ENCODE measurements at places on chromosomes 16 and 17.

- no peak for DNase-seq
Measured at GRCh38 chr16:88398170-88398873, 15.6 kb downstream of the ZNF469 start.

DNA sequence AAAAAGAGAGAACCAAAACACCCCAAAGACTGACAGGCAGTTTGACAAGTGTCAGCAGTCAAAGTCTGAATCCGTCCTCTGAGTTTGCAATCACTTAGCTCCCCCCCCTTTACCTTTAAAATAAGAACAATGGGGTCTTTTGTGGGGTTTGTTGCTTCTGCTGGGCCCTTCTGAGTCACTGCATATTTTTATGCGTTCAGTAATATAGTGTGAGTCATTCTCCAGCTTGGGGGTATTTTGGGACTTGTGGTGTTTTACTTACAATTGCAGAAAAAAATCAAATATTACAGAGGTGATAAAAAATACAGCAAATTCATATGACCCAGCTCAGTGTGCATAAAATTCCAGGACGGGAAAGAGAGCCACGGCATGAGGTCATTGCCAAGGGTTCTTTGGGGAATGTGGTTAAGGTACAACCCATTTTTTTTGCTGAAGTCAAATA lies 120.1 kb downstream of the CYLD start:
- peak; percentile 86 for DNase-seq

GRCh38 chr16:81445966-81446906 lies 1.6 kb downstream of the CMIP start:
- DNase-seq = peak; percentile 50

GRCh38 chr17:39175695-39176093 lies 9.7 kb upstream of the ARL5C start:
- DNase-seq = no peak

- DNase-seq = no peak
Measured at GRCh38 chr16:50889276-50889675, 147.4 kb downstream of the CYLD start.

DNA sequence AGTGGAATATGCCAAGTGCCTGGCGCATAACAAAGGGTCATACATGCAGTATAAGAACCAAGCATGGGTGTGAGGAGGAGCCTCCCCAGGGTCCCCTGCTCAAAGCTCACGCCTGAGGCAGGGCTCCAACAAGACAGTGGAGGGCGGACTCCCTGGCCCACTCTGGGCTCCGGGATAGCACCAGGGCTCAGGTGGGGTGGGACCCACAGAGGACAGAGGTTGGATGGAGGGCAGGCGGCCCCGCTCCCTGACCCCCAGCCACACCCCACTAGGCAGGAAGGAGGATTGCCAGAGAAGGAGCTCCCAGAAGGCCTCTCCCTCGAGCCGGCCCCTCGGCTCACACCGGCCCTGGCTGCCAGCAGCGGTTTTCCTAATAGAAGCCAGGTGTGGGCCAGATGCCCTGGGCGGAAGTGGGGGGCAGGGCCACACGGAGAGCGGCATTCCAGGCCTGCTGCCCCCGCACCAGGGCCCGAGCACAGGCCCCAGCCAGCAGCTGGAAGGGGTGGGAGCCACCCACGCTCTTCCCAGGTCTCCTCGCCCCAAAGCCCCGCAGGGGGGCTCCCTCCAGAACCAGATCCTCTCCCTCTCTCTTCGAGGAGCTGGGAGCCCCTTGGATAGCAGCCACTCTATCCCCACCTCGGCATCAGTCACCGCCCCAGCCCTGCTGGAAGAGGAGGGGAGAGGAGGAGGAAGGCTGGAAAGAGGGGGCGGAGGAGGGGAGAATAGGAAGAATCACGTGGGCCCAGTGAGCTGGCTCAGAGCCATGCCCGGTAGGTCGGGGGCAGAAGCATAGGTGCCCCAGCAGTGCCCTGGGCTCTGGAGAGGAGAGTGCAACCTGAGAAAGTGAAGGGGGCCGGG lies 21.0 kb downstream of the VASN start:
- peak; percentile 96 for DNase-seq

DNA sequence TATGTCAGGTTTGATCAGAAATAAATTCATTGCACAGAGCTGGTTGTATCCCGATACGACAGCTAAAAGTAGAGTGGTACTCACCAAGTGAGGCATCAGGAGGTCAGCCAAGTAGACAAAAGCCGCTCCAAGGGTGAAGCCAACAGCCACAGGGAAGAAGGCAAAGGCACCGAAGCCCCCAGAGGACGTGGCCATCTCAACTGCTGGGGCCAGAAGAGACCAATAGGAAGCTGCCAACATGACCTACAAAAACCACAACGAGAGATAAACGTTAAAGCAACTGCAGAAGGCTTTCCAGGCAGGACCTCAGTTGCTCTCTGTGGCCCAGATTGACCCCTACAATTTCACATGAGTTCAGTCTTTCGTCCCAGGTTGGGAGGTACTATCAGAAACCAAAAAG lies 61.0 kb downstream of the SLC39A11 start:
- DNase-seq = no peak

DNA sequence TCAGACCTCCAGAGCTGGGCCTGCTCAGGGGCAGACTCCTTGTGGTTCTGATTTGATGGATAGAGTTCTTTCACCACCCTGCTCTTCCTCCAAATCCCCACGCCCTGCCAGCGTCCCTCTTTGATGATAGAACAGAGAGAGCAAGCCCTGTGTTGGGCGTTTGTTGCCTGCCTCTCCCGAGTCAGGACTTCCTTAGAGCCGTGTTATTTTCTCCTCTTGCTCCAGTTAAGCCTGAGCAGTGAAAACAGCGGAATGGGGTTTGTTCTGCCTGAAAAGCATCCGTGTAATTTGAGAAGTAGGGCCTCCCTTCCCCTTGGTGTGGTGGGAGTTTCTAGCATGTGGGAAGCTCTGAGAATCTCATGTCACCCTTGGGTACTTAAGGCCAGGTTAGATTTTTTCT lies 22.1 kb downstream of the TMEM94 start:
- peak; percentile 9 for DNase-seq

GRCh38 chr17:38464723-38465390 lies 36.6 kb downstream of the ARHGAP23 start:
- peak; percentile 92 for DNase-seq

DNA sequence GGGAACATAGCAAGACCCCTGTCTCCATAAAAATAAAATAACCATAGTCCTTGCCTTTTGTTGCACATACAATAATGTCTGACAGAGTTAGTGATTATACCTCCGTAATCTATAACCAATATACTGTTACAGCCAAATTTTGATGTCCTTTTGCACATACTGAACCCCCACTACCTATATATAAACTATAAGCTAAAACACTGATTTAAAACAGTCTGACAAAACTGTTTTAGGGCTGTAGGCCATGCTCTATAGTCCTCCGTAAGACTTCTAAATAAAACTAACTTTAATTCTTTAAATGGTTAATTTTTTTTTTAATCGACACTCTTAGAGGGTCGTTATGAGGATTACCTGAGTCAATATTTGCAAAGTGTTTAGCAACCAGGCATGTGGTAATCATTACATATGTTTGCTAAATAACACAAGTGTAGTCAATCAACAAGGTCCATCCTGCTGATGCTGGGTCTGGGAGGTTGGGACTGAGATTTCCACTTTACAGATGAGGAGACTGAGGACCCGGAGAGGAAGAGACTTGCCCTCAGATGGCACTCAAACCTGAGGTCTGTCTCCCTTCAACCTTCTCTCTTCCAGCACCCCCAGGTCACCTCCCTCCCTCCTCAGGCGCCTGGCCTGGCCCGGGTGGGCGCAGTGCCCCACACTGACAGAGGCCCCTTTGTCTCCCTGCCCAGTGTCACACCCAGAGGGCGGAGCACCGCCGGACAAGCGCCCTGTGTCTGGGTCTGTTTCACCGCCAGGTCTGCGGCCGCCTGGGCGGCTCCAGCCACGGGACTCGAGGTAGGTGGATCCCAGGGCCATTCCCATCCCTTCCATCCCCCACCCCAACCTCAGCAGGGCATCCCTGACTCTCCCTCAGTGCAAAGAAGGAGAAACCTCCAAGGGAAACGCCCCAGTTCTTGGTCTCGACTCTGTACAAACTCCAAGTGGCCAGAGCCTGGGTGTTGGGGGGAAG lies 10.3 kb downstream of the ZNF385C start:
- DNase-seq = no peak

- no peak for DNase-seq
Measured at GRCh38 chr17:46776298-46777005, 42.0 kb downstream of the WNT3 start.

DNA sequence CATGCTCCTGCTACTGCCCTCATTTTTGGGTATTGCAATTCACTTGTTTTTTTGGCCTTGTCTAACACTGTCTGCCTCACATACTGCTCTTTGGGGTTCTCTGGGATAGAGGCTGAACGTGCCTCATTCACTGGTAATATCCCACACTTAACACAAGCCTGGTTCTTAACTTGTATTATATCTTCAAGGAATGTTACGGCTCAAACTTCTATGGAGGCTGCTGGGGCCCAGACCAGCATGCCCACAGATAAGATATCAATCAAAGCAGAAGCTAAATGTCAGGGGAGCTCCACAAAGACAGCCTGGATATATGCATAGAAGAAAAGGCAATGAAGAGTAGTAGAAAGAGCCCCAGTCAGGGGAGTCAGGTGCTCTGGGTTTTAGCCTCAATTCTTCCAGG lies 103.5 kb downstream of the WSCD1 start:
- no peak for DNase-seq

DNA sequence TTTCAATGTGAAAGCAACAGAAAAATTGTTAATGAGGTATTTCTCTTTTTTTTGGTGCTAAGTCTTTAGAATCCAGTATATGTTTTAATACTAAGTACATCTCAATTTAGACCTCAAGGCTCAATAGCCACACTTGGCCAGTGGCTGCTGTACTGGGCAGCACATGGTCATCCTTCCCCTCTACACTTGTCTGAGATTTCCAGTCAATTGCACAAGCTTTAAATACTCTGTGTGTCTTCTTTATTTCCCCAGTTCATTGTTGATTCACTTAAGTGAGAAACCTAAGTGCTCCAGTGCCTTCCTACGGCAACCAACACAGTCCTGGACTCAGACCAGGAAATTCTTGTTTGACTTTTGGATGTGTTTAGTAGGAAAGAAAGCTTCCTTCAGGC lies 62.2 kb downstream of the TNRC6C start:
- DNase-seq = peak; percentile 20

GRCh38 chr17:15112846-15113617 lies 152.1 kb downstream of the PMP22 start:
- DNase-seq = peak; percentile 54

DNA sequence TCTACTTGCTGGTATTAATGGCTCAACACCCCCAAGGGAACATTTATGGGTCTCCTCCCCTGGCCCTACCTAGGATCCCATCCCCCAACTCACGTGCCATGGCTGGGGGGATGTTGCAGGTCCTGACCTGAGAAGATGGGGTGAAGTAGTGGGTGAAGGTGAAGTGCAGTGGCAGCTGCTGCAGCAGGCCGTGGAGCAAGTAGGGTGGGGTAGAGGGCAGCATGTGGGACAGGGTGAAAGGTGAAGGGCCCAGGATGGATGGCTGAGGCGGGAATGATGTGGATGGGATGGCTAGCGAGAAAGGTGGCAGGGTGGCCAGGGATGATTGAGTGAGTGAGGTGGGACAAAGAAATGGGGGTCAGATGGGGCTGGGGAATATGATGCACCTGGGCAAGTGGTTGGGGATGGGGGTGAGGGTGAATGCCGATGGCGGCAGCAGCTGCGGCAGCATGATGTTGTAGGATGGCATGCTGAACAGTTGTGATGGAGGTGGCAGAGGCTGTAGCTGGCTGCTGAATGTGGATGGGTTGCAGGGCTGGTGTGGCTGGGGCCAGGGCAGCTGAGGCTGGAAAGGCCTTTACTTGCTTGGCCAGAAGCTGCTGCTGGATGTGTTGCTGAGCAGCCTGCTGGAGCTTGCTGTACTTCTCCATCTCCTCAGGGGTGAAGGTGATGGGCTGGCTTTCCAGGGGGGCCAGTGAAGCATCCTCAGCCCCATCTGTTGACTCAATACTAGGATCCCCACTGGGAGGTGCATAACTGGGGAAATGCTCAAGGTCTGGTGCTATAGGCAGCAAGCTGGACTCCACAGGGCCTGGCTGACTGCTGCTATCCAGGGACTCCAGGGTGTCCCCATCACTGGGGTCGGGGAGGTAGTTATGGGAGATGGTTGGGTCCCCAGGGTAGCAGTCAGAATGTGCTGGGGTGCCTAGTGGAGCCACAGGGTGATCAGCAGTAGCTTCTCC lies 8.3 kb upstream of the ITGA2B start:
- DNase-seq = no peak

DNA sequence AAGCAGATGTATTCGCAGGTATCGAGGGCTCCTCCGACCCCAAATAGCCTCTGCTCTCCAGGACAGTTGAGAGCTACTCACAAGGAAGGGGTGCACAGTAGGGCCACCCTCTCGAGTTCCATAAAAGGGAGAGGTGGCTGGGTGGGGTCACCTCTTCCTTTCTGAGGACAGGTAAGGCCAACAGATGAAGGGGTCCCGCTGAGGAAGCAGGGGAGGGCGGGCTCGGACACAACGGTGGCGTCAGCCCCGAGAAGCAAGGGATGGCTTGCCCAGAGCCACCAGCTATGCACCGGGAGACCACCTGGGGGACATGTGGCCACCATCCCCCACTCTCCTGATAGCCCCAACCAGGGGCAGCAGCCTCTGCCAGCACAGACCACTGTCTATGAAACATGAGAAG lies 15.1 kb upstream of the CYTH1 start:
- DNase-seq = no peak

- no peak for DNase-seq
Measured at GRCh38 chr17:65947831-65948230, 244.1 kb downstream of the CEP112 start.

DNA sequence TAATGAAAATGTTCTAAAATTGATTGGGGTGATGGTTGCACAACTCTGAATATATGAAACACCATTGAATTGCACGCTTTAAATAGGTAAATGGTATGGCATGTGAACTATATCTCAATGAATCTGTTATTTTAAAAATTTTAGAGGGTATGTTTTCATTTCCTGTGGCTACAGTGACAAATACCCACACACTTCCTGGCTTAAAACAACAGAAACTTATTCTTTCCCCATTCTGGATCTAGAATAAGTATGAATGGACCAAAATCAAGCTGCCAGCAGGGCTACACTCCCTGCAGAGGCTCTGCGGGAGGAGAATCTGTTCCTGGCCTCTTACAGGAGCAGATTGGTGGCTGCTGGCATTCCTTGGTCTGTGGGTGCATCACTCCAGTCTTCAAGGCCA lies 11.3 kb upstream of the PECAM1 start:
- DNase-seq = no peak

DNA sequence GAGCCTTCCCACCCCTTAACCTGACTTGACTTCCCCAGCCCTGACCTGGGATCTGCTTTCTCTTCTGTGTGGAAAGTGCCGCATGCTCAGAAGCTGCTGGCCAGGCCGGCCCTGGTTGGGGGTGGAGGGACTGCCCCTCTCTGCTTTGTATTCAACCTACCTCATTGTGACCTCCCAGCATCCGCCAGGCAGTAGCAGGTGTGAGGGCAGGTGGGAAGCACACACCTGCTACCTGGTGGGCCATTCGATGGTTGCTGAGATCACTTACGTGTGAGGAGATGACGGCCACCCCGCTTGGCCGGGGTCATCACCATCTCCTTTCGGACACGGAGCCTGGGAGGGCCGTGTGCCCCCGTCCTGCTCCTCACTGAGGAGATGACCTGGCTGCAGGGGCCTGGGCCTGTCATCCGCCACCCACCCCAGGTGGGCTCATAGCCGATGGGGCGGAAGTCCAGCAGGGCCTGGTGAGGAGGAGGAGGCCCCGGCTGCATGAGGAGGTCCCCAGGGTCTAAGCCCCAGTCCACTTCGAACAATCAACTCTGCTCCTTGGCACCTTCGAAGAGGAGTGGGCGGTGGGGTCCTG lies 7.1 kb downstream of the CPNE7 start:
- no peak for DNase-seq

- DNase-seq = no peak
Measured at GRCh38 chr16:66800856-66801255, 528 bp downstream of the TERB1 start.

- DNase-seq = peak; percentile 97
Measured at GRCh38 chr16:50202926-50203624, 50.0 kb downstream of the TENT4B start.
